ENCODE measurements at places on chromosomes 4 and X.

DNA sequence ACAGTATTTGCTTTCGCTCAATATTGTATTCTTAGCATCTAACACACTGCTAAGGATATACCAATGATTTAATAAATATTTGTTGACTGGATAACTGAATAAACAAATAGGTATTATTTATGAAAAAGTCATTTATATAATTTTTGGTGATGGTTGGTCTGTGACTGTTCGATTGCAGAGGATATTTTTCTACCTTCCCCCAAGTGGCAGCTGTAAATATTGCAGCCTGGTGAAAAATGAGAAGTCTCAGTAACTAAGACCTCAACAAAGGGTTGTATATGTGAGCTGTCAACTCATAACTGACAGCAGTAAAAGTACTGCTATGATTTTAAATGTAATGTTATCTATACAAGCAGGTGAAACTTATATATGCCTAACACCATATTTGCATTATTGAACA, 36.0 kb downstream of the HTR2C start:
- peak; percentile 7 for DNase-seq

DNA sequence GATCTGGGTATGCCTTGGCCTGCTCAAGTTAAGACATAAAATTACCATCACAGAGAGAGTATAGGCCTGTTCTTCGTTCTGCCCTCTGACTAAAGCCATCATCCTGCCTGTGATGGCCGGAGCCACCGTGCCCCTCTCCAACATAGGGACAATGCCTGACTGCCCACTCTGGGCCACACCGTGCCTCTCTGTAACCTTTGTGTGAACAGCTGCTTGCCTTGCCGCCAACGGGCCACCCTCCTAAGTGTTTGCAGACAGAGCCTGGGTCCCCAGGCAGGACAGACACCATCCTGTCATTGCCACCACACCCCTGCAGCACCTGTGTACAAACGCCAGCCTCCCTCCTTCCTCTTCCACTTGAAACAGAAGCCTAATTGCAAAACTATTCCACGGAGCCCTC, 298.7 kb upstream of the TENM3 start:
- DNase-seq = no peak

- no peak for DNase-seq
These were observed 1191.3 kb upstream of the IGFBP7 start for GRCh38 chr4:58301376-58301999.

GRCh38 chrX:130916636-130917422, 13.8 kb upstream of the ENOX2 start:
- DNase-seq = peak; percentile 64

- no peak for DNase-seq
These were observed 23.6 kb downstream of the CPE start for GRCh38 chr4:165402375-165402774.

DNA sequence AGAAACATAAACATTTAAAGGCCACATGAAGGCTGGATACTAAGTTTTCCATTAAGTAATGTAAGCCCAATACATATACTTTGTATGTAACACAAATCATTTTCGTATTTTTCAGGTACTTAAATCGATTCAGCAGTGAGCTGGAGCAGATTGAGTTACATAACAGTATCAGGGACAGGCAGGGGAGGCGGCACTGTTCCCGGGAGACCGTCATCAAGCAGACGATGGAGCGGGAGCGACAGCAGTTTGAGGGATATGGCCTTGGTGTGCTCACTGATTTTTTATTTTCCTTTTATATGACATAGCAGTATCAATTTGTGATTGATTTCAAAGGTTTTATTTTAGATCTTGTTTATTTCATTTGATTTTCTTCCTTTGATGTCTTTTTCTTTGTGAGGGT, 20.7 kb downstream of the TMA16 start:
- no peak for DNase-seq

DNA sequence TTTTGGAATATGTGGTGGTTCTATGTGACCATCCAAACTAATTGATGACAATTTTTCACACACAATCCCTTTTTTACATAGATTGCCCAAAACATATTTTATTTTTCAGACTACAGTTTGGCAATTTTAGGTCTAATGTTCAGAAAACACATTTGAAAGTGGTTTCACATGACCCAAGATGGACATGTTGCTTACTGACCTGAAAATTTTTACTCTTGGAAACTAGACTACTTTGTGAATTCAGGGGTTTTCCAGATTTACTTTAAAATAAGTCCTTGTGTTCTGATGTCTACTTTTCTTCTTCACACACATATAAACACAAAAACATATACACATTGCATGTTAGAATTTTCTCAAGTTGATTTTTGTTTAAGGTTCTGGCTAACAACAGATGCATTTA, 79.5 kb downstream of the HMGB2 start:
- no peak for DNase-seq

DNA sequence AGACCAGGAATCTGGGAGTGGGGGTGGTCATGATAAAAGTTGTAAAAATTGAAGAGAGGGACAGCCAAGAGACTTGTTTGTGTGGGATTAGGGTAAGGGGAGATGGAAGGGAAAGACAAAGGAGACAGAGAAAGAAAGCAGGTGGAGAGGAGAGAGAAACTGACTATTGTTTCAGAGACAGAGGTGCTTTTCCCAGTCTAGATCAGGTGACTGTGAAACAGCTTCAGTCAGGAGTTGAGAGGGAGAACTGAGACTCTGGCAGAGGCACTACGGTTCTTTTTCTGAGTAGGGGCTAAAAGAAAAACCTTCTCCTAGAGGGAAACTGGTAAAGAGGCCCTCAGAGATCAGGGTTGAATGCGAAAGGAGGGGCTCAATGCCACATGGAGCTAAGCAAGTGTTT, 106.4 kb downstream of the KDR start:
- DNase-seq = no peak

GRCh38 chr4:63906660-63907183, 502.5 kb downstream of the TECRL start:
- no peak for DNase-seq

GRCh38 chrX:25144043-25144940, 128.5 kb upstream of the ARX start:
- peak; percentile 44 for DNase-seq

DNA sequence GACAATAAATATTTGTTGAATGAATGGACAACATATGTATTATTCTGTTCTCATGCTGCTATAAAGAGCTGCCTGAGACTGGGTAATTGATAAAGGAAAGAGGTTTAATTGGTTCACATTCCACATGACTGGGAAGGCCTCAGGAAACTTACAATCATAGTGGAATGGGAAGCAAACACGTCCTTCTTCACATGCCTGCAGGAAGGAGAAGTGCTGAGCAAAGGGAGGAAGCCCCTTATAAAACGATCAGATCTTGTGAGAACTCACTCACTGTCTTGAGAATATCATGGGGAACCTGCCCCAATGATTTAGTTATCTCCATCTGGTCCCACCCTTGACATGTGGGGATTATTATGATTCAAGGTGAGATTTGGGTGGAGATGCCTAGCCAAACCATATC, 233.9 kb upstream of the AADAT start:
- no peak for DNase-seq

DNA sequence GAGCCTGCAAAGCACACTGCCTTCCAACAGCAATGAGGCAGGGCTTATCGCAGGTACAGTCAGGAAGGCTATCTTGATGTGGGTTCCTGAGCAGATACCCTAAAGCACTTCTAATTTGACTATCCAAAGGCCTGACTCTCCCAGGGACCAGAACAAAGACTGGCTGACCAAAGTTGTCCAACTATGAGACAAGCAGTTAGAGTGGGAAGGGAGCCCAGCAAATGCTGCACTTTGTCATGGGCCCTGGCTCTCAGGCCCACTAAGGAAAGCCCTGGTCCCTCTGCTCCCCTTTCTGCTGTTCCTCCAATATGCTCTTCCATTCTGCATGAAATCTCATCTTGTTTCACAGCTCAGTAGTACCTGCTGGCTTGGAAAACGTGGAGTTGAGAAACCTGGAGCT, 391.0 kb downstream of the RAB28 start:
- DNase-seq = no peak

DNA sequence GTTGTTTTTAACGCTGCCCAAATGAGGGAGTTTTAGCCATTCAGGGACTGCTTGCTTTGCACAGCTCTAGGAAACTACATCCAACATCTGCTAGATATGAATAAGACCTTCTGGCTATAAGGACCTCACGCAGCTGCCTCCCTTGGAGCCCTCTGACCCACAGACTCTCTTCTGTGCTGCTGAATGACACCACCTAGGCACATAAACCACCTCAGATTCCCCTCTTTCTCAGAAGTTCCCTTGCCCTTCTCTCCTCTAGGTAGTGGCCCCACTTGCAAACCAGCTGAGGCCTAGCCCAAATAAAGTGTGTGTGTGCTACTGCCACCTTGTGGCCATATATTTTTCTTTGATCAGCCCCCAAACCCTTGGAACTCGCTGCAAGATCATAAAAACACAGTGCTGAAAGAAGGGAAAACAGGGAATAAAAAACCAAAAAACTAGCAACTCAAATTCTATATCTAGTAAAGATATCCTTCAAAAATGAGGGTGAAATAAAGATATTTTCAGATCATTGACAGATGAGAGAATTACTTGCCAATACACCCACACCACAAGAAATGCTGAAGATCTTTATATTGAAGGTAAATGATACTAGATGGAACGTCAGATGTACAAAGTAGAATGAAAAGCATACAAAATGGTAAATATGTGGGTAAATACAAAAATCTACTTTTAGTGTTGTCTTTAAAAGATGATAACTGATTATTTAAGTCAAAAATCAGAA, 265.9 kb downstream of the ADAMTS3 start:
- peak; percentile 39 for DNase-seq

- no peak for DNase-seq
These were observed 14.7 kb upstream of the AMBN start for GRCh38 chr4:70577220-70577927.

GRCh38 chr4:94305466-94306225, 37.0 kb downstream of the HPGDS start:
- DNase-seq = peak; percentile 4

DNA sequence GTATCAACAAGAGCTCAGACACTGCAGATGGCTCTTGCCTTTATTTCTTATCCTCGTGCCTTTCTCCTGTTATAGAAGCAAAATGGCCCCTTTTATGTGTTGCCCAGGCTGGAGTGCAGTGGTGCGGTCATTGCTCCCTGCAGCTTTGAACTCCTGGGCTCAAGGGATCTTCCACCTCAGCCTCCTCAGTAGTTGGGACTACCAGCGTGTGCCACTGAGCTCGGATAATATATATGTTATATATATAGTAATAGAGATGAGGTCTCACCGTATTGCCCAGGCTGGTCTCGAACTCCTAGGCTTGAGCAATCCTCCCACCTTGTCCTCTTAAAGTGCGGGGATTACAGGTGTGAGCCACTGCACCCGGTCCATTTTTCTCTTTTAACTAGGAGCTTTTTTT, 79.7 kb downstream of the TMEM131L start:
- DNase-seq = no peak

GRCh38 chrX:74133156-74133796, 170.7 kb upstream of the ZCCHC13 start:
- peak; percentile 73 for DNase-seq

- no peak for DNase-seq
These were observed 3.8 kb downstream of the NAP1L5 start for GRCh38 chr4:88693792-88694191.

DNA sequence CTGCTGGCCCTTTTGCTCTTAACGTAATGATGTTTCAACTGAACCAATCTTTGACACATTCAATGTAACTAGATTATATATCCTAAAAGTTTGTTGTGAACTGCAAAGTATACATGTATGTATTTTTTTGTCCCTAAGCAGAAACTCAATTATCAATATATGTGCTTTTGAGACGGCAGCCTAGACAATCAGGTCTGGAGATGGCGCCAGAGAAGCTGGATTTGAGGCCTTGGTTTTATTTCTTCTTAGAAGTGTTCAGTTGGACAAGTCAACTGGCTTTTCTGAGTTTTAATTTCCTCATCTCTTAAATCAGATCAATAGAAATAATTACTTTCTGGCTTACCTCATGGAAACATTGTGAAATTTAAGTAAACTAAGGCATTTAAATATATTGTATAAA, 62.5 kb downstream of the DCAF8L1 start:
- DNase-seq = no peak

GRCh38 chr4:78058591-78059523, 1.7 kb downstream of the FRAS1 start:
- DNase-seq = peak; percentile 39

DNA sequence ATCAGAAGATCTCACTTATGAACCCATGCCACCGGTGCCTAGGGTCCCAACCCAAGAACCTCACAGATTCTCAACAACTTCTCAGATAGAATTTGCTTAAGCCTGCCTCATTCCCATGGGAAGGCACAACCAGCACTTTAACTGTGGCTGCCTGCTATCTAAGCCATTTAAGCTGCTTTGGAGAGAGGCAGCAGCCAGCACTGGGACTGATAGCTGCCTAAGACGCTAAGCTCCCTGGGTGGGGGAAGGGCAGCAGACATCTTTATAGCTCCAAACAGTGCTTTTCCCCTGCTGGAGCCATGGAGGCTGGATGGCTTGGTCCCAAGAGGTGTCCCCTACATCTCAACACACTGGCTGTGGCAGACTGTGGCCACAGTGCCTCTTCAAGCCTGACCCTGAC, 1268.6 kb downstream of the FAM133A start:
- no peak for DNase-seq

GRCh38 chr4:127236889-127237288, 395.9 kb upstream of the INTU start:
- peak; percentile 29 for DNase-seq

DNA sequence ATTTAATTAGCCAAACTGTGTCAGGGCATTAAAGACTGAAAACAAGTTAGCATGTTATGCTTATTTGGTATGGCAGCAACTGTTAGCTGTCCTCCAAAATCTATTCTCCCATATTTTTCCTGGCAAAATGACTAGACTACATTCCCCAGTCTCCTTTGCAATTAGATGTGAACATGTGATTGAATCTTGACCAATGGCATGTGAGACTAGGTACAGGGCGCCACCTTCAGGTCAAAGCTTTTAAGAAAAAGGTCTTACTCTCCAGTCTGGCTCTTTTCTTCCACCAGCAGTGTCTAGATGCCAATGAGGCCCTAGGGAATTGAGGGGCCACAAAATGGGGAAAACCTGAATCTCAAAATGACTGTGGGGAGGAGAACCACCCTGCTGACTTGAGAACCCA, 408.2 kb downstream of the SMARCA1 start:
- DNase-seq = peak; percentile 21

GRCh38 chrX:88397551-88397950, 349.5 kb upstream of the CPXCR1 start:
- DNase-seq = no peak

Data from AG08396 (cell line).